ENCODE measurements at places on chromosomes 1 and 21.

- no peak for DNase-seq
Observed at GRCh38 chr1:45442272-45442671, 48.7 kb downstream of the TESK2 start.

- no peak for DNase-seq
Observed at GRCh38 chr1:1199961-1200875, 6.2 kb downstream of the TNFRSF18 start.

GRCh38 chr1:167627865-167628641 is 2.0 kb upstream of the RCSD1 start:
- no peak for DNase-seq

DNA sequence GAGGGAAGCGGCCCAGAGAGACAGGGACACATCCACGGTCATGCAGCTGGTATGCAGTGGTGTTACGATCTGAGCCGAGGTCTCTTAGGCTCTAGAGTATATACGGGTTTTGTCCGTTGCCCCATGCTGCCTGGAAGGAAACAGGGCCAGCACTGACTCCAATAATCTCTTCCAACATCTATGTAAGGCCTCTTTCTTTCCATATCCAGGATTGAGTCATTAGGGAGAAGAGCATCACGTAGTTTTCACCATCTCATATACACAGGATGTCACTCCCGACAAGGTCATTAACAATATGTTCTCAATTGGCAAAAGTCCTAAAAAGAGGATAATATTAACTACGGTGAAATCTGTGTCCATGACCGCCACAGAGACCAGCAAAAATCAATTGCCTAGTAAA is 4.4 kb downstream of the C8B start:
- DNase-seq: no peak

DNA sequence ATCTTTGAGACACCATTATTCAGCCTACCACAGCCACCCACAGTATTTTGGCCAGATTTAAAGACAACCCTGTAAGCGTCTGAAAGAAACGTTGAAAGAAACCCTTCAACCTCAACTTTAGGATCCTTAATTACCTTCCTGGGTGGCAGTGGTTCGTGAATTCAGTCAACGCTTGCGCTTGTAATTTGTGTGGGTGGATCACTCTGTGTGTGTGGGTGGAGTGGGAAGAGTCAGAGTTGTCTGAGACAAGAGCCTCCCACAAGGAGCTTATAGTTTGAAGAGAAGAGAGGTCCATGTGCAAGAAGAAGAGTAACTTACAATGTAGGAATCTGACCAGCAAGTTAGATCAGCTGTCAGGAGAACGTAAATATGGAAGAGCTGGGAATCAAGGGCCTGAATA is 8.4 kb downstream of the COQ8A start:
- DNase-seq: no peak

GRCh38 chr1:234604495-234605398 is 5.2 kb downstream of the IRF2BP2 start:
- no peak for DNase-seq

GRCh38 chr1:174894117-174894762 is 105.5 kb upstream of the CACYBP start:
- DNase-seq: no peak

GRCh38 chr1:16461681-16462080 is 21.2 kb downstream of the NECAP2 start:
- no peak for DNase-seq

DNA sequence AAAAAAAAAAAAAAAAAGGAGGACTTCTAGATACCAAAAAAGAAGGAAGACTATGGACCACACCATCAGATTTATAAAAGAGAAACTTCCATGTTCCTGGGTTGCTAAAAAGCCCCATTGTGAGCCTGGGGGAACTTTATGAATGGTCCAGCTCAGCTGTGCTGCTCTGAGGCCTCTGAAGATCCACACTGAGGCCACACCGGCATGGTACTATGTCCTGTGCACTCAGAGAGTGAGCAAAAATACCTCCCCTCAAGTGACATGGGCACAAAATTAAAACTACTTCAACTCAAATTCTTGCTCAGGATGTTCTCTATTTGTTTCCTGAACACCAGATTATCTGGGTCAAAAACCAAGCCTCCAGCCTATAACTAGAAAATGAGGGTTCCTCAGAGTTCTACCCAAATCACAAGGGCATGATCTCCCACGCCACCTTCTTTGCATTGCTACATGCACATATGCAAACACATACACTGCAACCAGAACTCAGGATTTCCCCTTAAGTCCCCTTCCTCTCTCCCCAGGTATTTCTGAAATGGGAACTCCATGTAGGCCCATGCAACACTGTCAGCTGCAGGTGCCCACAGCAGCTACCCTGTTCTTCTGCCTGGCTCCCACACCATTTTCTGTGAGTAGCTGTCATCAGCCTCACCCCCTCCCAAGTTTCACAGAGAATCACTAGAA is 94.4 kb downstream of the SH3GLB1 start:
- DNase-seq: no peak

GRCh38 chr21:25506887-25507286 is 100.4 kb downstream of the MRPL39 start:
- no peak for DNase-seq

GRCh38 chr1:175889848-175890247 is 146.5 kb upstream of the TNR start:
- DNase-seq: no peak

GRCh38 chr1:187390215-187390818 is 561.6 kb downstream of the PLA2G4A start:
- DNase-seq: no peak

DNA sequence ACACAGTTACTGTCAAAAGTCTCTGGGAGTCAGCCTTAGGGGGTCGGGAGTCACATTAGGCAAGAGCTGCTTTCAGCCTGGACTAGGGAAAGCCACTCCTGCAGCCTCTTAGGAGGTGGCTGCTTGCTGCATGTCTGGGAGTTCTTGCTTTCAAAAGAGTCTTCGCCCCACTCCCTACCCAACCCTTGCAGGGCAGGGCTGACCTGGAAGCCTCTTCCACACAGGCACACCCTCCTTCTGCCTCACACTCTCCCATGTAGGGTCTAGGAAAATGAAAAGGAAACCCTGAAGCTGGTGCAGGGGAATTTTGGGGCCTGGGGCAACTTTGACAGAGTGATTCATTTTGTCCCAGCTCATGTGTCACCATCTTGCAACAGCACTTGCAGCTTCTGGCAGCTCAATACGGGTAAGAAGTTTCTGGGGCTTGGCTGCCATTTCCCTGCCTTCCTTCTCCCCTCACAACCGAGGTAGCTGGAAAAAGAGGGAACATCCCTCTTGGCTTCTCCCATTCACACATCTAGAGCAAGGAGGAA is 37.3 kb downstream of the KCND3 start:
- DNase-seq: no peak

GRCh38 chr1:203888807-203889251 is 27.4 kb downstream of the SNRPE start:
- DNase-seq: no peak

- DNase-seq: no peak
Observed at GRCh38 chr1:240031009-240031408, 60.7 kb upstream of the FMN2 start.

All from activated gamma-delta T cell (primary cell).